ENCODE measurements at places on chromosomes 1 and 21.

DNA sequence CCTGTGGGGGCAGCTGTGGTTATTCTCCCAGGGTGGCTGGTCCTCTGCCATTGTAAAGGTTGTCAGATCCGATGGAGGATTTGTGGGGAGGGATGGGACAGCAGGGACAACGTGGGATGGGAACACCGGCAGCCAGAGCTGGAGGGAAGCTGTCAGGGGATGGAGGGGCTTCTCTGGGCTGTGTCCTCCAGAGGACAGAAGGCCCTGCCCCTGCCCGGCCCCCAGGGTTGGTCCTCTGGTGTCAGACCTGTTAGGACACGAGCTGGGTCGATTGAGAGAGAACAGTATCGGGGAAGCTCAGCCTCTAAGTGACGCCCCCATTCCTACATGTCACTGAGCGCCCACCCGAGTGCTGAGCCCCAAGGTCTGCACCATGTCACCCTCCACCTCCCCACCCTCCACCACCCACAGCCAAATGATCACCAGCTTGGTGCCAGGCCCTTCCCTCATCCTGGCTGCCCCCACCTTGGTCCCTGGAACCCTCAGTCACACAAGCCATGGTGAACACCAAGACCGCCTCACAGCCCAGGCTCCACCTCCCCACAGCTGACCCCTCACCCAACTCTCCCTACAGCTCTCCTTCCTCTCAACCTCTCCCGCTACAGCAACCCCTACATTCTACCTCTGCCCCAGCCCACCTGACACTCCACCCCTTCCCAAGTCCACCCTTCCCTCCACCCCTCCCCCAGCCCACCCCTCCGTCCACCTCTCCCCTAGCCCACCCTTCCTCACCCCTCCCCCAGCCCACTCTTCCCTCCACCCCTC, 244.4 kb downstream of the MATN1 start:
- no peak for DNase-seq

GRCh38 chr1:44249543-44249942, 36.3 kb downstream of the DMAP1 start:
- no peak for DNase-seq

GRCh38 chr21:15124731-15125130, 59.9 kb upstream of the NRIP1 start:
- DNase-seq, result no peak

DNA sequence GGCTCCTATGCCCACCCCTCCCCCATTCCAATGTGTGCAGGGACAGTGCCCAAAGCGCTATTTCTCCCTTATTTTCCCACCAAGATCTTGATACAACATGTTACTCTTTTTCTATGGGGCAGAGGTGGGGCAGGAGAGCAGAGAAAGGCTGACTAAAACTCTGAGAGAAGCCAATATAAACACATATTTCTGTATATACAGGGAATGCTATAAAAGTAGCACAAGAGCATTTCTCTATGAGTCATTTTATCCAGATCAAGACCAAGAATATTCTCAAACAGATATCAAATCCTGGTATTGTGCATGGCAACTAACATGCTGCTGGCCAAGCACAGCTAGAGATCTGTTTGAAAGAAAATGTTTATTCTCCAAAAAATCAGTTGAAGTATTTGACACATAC, 7.3 kb downstream of the WDR26 start:
- DNase-seq, result no peak

DNA sequence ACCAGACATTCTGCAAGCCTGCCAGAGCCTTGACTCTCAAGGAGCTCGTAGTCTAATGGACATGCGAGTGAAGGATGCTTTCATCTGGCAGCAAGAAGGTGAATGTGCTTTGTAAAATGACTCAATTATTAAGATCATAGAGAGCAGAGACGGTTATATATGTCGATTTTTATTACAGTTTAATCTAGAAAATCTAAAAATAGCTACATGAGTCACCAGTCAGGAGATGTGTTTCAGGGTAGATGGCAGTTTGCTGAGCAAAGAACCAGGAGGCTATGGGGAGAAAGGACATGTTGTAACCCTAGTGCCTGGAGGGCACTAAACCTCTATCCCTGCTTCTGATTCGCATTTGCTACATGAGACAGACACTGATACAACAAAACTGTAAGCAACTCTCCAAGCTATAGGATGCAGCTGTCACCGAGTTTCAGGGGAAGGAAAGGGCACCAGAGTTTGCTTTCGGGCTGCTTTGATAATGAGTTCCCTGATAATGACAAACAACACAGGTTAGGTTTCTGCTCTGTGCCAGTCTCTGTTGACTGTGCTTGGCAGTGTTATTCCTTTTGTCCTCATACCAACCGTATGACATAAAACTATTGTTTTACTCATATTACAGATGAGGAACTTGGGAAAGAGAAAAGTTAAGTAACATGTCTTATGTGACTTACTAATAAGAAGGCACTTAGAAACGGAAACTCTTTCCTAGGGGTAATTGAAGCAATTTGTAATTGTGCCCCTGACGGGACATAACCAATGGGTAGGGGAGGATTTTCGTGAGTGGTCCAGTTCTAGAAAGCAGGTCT, 43.2 kb downstream of the C1orf198 start:
- DNase-seq, result no peak

DNA sequence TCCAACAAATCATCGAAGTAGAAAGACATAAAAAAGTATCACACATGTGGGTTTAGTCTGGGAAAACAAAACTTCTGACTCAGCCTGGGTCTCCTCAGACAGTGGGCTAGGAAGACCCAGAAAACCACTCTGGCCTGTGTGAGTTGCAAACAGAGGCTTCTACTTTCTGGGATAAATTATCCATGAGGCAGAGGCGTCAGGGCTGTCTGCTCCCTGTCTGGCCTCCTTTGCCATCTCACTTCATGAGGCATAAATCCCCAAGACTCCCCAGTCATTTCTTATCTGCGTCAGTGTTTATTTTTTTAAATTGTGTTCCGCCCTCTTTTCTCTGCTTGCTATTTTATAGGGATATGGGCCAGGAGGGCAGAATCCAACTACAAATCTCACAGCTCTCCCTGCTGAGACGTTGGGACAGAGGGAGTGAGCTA, 80.6 kb upstream of the TRABD2B start:
- DNase-seq, result no peak

DNA sequence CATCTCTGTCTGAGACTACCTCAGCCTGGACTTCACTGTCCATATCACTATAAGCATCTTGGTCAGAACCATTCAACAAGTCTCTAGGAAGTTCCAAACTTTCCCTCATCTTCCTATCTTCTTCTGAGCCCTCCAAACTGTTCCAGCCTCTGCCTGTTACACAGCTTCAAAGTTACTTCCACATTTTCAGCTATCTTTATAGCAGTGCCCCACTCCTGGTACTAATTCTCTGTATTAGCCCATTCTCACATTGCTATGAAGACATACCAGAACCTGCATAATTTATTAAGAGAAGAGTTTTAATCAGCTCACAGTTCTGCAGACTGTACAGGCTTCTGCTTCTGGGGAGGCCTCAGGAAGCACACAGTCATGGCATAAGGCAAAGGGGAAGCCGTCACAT, 15.7 kb upstream of the DPH5 start:
- DNase-seq, result no peak

DNA sequence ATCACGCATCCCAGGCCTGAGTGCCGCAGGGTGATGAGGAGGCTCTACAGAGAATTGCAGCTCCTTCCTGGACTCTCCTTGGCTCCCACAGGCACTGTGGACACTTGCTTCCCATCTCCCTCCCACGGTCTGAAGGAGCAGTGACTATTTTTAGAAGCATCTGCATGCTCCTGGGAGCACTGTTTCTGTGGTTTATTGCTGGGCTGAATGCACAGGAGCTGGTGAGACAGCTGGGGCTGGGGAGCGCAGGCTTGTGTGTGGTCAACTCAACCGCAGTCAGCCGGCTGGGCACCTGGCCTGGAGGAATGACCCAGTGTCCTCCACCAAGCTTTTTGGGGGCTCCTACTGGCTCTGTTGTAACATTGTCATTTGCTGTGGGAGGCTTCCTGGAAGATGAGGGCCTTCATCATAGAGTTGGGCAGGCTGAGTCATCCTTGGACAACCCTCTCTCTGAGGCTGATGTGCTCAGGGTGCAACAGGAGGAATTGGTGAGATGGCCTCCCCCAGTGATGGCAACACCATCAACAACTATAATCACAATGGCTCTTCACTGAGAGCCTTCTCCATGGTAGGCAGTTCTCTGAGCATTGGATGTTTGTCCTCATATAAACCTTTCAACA, 1.7 kb downstream of the NFASC start:
- DNase-seq, result no peak

DNA sequence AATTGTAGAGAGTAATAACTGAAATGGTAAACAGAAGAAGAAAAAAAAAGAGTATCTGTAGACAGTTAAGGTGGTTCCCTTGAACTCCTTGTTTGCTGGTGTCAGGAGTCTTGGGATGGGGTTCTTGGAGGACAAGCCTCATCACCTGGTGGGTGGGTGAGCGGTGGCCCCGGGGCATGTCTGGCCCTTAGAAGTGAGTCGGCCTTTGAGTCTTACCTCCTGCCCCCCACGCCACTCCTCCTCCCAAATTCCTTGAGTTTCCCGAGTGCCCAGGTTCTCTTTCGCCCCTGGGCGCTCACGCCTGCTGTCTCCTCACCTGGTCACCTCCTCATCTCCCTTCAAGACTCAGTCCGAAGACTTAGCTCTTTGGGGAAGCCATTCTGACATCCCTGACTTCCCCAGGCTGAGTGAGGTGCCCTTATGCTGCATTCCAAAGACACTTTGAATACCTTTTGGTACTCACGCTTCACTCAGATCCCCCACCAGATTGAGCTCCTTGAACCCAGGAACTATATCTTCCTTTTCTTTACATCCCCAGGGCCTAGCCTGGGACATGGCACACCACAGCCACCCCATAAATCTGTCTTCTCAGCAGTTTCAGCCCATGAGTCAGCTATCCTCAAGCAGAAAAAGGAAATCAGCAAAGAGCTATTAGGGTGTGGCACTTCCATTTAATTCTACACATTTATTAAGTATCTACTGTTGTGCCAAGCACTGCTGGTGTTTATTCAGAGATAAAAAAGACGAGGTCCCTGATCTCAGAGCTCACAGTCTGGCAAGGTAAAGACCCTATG, 13.5 kb upstream of the IKBKE start:
- no peak for DNase-seq

- DNase-seq, result no peak
Observed at GRCh38 chr1:198620951-198621824, 17.7 kb upstream of the PTPRC start.

DNA sequence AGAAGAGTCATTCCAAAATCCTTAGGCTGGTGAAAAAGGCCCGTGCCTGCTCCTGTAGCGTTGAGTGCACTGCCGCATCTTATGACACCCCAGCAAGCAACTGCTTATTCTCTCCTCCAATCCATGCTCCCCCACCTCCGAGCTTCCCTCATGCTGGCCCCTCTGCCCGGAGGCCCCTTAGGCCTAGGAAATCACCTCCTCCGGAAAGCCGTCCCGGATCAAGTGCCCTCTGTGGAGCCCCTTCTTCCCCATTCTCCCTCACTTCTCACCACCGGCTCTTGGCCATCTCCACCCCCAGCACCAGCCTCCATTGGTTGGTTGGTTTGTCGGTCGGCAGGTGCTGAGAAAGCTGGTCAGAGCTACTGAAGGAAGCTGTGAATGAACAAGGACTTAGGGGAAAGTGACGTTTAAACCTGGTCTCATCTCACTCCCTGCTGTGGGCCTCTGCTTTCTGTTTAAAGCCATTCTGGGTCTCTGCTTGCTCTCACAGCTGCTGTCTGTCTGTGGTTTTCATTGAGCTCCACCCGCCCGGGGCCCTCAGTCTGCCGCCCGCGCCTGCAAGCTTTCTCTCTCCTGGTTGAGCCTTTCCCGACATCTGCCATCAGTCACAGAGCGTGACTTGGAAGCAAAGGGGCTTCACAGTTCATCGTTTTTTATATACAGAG, 122.2 kb downstream of the KCNN3 start:
- peak; percentile 45 for DNase-seq

DNA sequence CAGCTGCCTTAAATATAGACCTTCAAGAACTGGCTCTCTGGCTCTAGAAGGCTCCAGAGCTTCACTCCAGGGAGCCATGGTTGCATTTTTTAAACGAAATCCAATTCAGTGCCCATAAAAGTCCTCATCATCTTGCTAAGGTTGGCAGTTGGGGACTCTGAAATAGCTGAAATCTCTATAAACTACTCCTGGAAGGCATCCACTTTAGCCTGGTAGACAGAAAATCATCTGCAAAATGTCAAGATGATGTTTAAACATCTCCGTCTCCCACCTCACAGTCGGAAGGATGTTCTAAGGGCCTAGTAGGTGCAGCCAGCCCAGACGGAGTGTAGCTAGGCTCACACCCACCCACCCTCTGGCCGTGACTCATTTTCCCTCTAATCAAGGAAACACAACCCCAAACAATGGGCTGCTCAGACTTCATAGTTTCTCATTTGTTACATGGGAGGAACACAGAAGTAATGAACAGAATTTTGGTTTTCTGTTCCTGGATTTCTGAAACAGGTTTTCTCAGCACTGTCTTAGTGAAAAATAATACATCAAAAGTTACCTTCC, 235.4 kb upstream of the KAZN start:
- DNase-seq, result no peak

- DNase-seq, result no peak
Observed at GRCh38 chr1:116559304-116559761, 11.5 kb downstream of the CD58 start.

GRCh38 chr1:221753828-221754188, 11.9 kb upstream of the DUSP10 start:
- no peak for DNase-seq

DNA sequence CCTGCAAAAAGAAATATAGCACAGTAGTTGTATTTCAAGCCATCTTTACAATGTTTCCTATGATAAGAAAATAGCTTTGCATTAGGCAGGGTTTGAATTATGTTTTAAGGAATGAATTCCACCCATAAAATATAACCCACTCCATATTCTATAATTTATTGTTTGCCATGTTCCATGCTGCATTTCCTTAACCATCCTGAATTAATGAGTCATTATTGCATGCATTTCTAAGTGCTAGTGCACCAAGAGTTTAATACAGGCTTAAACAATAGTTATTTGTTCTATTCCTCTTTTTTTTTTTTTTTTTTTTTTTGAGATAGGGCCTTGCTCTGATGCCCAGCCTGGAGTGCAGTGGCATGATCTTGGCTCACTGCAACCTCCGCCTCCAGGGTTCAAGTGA, 45.2 kb downstream of the MIGA1 start:
- no peak for DNase-seq

DNA sequence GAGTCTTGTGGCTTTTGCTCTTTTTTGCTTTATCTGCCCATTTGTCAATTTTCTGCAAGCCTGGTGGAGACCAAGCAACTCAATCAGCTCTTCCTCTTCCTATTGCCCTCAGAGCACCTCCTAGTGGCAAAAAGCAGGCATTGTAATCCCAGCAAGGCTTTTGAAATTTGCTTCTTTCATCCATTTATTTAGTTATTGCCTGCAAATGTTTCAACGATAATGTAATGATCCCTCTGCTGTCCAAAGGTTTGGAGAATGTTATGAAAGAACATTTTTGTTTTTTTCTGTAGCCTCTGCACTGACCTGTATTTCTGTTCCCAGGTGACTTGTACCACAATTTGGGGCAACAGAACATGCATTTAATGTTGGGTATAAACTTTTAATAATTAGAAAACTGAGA, 127.8 kb downstream of the GABPA start:
- peak; percentile 3 for DNase-seq
